Mesothelial cell of epicardium (in vitro differentiated cells): ENCODE measurements at places on chromosomes 4 and X. TPM values are rescaled to one million over a fixed set of nuclear protein-coding genes. Genes with fewer than 3 reads are reported as not detected.

The QDPR gene
- 25.2 to 28.4 TPM (median 28.3 TPM) in 3 replicates for total RNA-seq

DNA sequence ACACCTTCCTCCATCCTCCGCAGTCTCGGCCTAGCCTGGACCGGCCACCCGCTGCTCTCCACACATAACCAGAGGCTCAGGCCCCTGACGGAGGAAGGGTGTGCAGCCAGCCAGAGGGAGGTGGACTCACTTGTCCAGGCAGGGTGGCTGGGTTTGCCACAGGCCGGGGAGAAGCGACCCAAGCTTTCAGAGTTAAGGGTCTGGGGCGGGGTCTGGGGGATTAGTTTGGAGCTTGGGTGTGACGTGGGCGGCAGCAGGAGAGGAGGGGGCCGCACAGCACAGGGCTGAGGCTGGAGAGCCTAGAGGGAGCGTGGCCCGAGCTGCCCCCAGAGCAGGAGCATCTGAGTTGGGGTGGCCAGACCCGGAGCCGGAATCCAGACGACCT, 22.4 kb upstream of the CPLX1 start:
- no peak overlapping the region for H3K4me3 ChIP-seq
- peaks cover 16% of the 10 kb centered on the region for H3K36me3 ChIP-seq
- H3K27ac ChIP-seq, result no peak overlapping the region
- no peak for DNase-seq

The P2RY10 gene
- not detected in 3 replicates for total RNA-seq

DNA sequence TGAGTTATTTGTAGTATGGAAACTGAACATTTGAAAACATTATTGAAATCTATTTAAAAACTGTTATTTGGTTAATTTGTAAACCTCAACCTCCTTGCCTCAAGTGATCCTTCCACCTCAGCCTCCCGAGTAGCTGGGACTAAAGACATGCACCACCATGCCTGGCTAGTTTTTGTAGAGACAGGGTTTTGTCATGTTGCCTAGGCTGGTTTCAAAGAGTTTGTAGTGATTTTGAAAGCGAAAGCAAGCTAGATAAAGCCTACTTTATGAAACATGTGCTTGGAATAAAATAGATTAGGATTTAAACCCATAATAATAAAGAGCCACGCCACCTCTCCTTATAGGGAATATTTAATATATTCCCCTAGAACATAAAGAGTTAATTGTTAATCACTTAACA, 23.5 kb downstream of the ARSJ start:
- H3K27ac ChIP-seq, result peak overlapping the region; percentile 14
- no peak overlapping the region for H3K4me3 ChIP-seq
- no peaks in the 10 kb centered on the region for H3K27me3 ChIP-seq
- H3K4me1 ChIP-seq, result peaks cover 51% of the 10 kb centered on the region
- no peak for DNase-seq

GRCh38 chr4:169311643-169312365, 41.0 kb upstream of the SH3RF1 start:
- DNase-seq, result no peak
- H3K4me3 ChIP-seq, result no peak overlapping the region
- H3K27me3 ChIP-seq, result peaks cover 6% of the 10 kb centered on the region

DNA sequence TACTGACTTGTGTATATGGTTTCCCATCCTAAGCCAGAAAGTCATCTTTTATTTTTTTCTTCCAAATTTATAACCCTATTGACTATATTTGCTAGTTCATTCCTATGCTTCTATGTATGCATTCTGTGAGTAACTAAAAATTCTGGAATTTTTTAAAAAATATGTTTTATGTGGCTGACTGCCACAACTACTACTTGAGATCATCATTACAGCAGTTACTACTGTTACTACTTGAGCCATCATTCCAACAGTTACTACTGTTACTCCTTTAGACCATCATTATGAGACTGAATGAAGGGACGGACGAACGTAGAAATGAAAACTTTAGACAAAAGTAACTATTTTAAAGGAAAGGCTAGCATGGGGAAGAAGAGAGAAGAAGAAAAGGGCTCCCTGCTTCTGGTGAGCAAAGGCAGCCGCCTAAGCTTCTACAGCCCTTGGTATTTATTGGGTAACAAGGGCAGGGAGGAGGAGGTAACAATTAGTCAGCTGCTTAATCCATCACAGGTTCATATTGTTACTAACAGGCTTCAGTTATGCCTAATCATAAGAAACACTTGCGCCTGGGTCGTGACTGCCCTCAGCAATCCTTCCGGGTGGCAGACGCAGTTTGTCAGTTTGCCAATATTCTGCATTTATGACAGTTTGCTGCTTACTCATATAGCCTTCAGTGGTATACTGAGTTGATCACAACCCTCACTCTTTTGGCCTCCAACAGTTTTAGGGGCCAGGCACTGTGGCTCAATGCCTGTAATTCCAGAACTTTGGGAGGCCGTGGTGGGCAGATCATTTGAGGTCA, 80.4 kb downstream of the PDLIM5 start:
- no peak overlapping the region for H3K4me3 ChIP-seq
- no peaks in the 10 kb centered on the region for H3K27me3 ChIP-seq
- peaks cover 36% of the 10 kb centered on the region for H3K4me1 ChIP-seq
- no peak for DNase-seq
- H3K36me3 ChIP-seq, result no peaks in the 10 kb centered on the region

GRCh38 chr4:158678767-158679166, 6.7 kb downstream of the ETFDH start:
- H3K4me1 ChIP-seq, result no peaks in the 10 kb centered on the region
- no peak overlapping the region for H3K27ac ChIP-seq
- no peak overlapping the region for H3K4me3 ChIP-seq
- H3K27me3 ChIP-seq, result no peaks in the 10 kb centered on the region
- no peaks in the 10 kb centered on the region for H3K36me3 ChIP-seq
- DNase-seq, result no peak

The FRMPD3 gene
- total RNA-seq, result 0.29 to 0.42 TPM (median 0.38 TPM) in 3 replicates

- H3K27me3 ChIP-seq, result no peaks in the 10 kb centered on the region
- no peak for DNase-seq
- H3K4me1 ChIP-seq, result peaks cover 8% of the 10 kb centered on the region
- H3K27ac ChIP-seq, result peak overlapping the region; percentile 71
Measured at GRCh38 chrX:20547611-20548051, 280.9 kb upstream of the RPS6KA3 start.

The SPON2 gene
- 44.0 to 58.7 TPM (median 56.4 TPM) in 3 replicates for total RNA-seq

DNA sequence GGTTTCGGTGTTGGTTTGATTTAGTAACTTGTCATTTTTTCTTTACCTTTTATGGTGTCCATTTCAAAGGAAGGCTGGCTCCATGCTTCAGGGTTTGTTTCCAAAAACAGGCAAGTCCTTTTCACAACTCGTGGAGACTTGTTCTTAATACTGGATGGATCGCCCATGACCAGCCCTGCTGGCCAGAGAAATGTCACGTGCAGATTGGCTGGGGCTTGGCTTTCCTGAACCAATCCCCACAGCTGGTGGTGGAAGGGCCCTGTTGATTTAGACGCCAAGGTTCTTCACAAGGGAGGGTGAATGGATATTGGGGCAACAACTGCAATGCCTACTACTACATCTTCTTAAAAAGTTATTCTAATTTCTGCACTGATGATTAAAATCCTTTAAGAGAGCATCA, 92.6 kb downstream of the SHROOM3 start:
- H3K4me3 ChIP-seq, result no peak overlapping the region
- H3K4me1 ChIP-seq, result peaks cover 8% of the 10 kb centered on the region
- no peak overlapping the region for H3K27ac ChIP-seq
- no peak for DNase-seq
- H3K27me3 ChIP-seq, result no peaks in the 10 kb centered on the region
- H3K36me3 ChIP-seq, result no peaks in the 10 kb centered on the region

GRCh38 chr4:830601-831482, 4.9 kb upstream of the CPLX1 start:
- H3K27ac ChIP-seq, result no peak overlapping the region
- H3K27me3 ChIP-seq, result peaks cover 45% of the 10 kb centered on the region
- no peak for DNase-seq
- peaks cover 6% of the 10 kb centered on the region for H3K4me1 ChIP-seq

- H3K36me3 ChIP-seq, result no peaks in the 10 kb centered on the region
- no peak overlapping the region for H3K4me3 ChIP-seq
- H3K4me1 ChIP-seq, result peaks cover 3% of the 10 kb centered on the region
- H3K27me3 ChIP-seq, result no peaks in the 10 kb centered on the region
- no peak for DNase-seq
Measured at GRCh38 chr4:39626913-39627312, 11.8 kb downstream of the SMIM14 start.

DNA sequence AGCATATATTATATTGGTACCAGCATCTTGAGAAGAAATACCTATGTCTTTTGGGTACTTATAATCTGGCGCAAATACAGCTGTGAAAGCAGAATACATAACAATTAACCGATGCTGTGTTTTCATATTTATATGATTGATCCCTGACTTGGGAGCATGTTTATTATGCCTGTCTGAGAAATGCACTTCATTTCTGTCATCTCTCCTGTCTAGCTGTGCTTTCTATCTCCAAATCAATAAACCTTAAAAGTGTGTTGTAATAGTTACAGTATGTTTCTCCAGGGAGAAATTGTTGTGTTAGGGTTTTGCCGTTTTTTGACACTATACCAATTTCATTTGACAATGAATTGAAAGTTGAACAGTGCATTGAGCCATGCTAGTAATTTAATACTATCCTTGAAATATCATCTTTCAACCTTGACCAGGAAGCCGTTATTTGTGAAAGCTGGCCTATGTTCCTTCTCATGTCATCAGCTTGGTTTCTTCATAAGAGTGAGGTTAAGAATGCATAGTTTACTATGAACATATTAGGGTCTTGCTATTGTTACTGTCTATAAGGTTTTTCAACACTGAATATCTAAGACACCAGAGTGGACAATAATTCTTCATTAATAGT, 206.2 kb upstream of the PCDH18 start:
- H3K27ac ChIP-seq, result no peak overlapping the region
- H3K27me3 ChIP-seq, result no peaks in the 10 kb centered on the region
- no peak for DNase-seq
- H3K4me3 ChIP-seq, result no peak overlapping the region
- H3K36me3 ChIP-seq, result no peaks in the 10 kb centered on the region

DNA sequence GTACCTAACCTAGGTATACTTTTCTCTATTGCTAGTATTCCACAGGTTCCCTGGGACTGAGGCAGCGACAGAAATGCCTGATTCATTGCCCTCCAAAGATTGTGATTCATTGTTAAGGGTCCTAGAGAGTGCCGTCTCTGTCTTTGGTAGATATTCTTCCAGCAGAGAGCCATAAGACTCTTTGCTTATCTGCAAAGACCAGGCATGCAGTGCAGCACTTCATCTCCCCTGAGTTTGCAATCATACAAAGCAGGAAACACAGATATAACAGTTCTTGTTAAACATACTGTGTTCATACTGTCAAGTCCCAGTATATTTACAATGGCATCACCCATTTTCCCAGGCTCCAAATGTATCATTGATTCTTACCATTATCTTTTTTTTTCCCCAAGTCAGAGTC, 47.7 kb downstream of the KLF8 start:
- H3K4me3 ChIP-seq, result no peak overlapping the region
- DNase-seq, result no peak
- no peaks in the 10 kb centered on the region for H3K36me3 ChIP-seq

- DNase-seq, result no peak
- no peaks in the 10 kb centered on the region for H3K36me3 ChIP-seq
- H3K4me3 ChIP-seq, result no peak overlapping the region
- H3K4me1 ChIP-seq, result peaks cover 3% of the 10 kb centered on the region
Measured at GRCh38 chrX:110846071-110846470, 50.5 kb upstream of the CHRDL1 start.

The TLR10 gene
- not detected in 3 replicates for total RNA-seq

DNA sequence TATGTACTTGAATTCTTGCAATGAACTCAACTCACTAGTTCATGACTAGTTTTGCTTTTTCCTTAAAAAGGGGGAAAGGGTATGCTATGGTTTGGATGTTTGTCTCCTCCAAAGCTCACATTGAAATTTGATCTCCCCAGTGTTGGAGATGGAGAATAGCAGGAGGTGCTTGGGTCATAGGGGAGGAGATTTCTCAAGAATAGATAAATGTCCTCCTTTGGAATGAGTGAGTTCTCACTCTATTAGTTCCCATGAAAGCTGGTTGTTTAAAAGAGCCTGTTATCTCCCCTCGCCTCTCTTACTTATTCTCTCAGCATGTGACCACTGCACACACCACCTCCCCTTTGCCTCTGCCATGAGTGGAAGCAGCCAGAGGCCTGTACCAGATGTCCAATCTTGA, 109.4 kb upstream of the INTU start:
- H3K4me1 ChIP-seq, result peaks cover 25% of the 10 kb centered on the region
- no peak overlapping the region for H3K27ac ChIP-seq
- H3K4me3 ChIP-seq, result no peak overlapping the region
- H3K27me3 ChIP-seq, result no peaks in the 10 kb centered on the region
- DNase-seq, result no peak

- H3K4me1 ChIP-seq, result peaks cover 36% of the 10 kb centered on the region
- peak overlapping the region; percentile 79 for H3K27ac ChIP-seq
- H3K27me3 ChIP-seq, result no peaks in the 10 kb centered on the region
- no peak overlapping the region for H3K4me3 ChIP-seq
- DNase-seq, result no peak
- H3K36me3 ChIP-seq, result no peaks in the 10 kb centered on the region
Measured at GRCh38 chr4:74402692-74403456, 37.9 kb downstream of the EREG start.

The SLC4A4 gene
- 4.9 to 8.3 TPM (median 5.1 TPM) in 3 replicates for total RNA-seq

DNA sequence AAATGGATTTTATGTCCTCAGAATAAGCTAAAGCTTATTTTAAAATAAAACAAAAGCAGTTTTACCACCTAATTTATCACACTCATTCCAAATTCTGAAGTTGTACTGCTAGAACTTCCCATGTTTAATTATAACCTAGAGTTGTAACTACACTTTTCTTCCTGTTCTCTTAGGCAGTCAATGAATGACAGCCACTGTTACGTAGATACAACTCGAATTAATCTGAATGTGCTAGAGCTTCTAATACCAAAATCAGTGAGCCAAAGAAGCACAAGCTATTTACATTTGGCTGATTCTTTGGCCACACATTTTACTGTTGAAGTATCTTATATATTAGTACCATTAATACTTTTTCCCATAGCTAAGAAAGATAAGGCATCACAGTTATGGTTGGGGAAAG, 99.0 kb upstream of the FTHL17 start:
- no peaks in the 10 kb centered on the region for H3K27me3 ChIP-seq
- H3K27ac ChIP-seq, result no peak overlapping the region
- peaks cover 7% of the 10 kb centered on the region for H3K36me3 ChIP-seq
- DNase-seq, result no peak
- peaks cover 9% of the 10 kb centered on the region for H3K4me1 ChIP-seq

GRCh38 chr4:2856266-2856665, 12.6 kb downstream of the ADD1 start:
- DNase-seq, result no peak
- H3K36me3 ChIP-seq, result peaks cover 18% of the 10 kb centered on the region
- H3K27ac ChIP-seq, result peak overlapping the region; percentile 9
- H3K4me1 ChIP-seq, result peaks cover 50% of the 10 kb centered on the region
- no peak overlapping the region for H3K4me3 ChIP-seq

DNA sequence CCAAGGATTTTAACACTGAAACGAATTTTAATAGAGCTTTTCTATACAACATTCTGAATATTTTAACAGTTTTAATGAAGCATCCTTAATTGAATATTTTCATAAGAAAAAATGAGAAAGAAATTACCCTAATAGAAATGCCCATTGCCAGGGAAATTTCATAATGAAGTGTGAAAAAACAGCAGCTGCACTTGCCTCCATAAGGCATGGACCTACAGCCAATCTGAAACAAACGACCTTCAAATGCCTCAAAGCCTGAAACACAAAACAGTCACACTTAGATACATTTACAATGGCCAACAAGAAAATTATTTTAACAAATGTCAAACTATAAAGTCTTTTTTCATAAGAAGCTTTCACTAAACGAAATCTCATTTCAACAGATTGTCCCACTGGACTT, 74.4 kb downstream of the SLC9B1 start:
- no peaks in the 10 kb centered on the region for H3K36me3 ChIP-seq
- peaks cover 10% of the 10 kb centered on the region for H3K27me3 ChIP-seq
